ENCODE measurements at places on chromosomes 5 and 9.

DNA sequence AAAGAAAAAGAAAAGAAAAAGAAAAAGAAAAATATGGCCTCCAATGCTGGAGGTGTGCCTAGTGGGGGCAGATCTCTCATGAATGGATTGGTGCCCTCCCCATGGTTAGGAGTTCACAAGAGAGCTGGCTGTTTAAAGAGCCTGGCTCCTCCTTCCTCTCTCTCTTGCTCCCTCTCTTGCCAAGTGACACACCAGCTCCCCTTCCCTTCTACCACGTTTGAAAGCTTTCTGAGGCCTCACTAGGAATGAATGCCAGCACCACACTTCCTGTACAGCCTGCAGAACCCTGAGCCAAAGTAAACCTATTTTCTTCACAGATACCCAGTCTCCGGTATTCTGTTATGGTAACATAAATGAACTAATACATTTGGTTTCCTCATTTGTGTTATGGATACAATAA is 14.4 kb upstream of the GALNT10 start:
- H3K27me3 ChIP-seq = no peaks in the 10 kb centered on the region
- DNase-seq = no peak
- no peak overlapping the region for H3K4me3 ChIP-seq
- H3K4me1 ChIP-seq = no peaks in the 10 kb centered on the region
- H3K27ac ChIP-seq = no peak overlapping the region

DNA sequence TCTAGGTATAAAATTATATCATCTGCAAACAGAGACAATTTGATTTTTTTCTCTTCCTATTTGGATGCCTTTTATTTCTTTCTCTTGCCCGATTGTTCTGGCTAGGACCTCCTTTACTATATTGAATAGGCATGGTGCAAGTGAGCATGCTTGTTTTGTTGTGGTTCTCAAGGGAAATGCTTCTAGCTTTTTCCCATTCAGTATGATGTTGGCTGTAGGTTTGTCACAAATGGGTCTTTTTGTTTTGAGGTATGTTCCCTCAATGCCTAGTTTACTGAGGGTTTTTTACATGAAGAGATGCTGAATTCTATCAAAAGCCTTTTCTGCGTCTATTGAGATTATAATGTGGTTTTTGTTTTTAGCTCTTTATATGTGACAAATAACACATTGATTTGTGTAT is 198.2 kb upstream of the GHR start:
- no peaks in the 10 kb centered on the region for H3K27me3 ChIP-seq
- no peak overlapping the region for H3K4me3 ChIP-seq
- no peak for DNase-seq
- H3K27ac ChIP-seq = no peak overlapping the region

DNA sequence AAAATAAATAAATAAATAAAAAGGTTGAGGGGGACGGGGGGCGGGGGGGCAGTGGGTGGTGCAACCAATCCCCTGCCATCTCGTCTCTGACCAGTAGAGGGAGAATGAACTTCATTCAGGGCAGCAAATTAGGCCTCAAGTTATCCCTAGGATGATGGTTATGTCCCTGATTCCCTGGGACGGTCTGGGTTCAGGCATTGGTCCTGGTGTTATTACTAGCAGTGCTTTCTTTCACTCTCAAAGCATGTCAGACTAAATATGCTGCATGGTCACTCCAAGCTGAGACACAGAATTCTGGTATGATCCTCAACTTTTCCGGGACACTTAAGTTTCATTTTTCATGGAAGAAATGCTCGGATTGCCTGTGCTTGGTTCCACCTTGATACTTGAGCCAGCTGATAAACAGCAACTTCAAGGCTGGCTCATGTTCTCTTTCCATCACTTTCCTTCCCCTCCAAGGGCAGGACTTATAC is 59.4 kb downstream of the DAP start:
- H3K27me3 ChIP-seq = no peaks in the 10 kb centered on the region
- H3K4me1 ChIP-seq = peaks cover 7% of the 10 kb centered on the region
- H3K36me3 ChIP-seq = no peaks in the 10 kb centered on the region
- no peak for DNase-seq
- H3K27ac ChIP-seq = no peak overlapping the region

- H3K27ac ChIP-seq = no peak overlapping the region
- H3K27me3 ChIP-seq = no peaks in the 10 kb centered on the region
- H3K4me3 ChIP-seq = no peak overlapping the region
- H3K4me1 ChIP-seq = no peaks in the 10 kb centered on the region
- no peak for DNase-seq
Measured at GRCh38 chr5:84729326-84729725, 344.6 kb upstream of the EDIL3 start.

GRCh38 chr9:22240619-22241018 is 206.0 kb upstream of the DMRTA1 start:
- no peak overlapping the region for H3K4me3 ChIP-seq
- no peak for DNase-seq

DNA sequence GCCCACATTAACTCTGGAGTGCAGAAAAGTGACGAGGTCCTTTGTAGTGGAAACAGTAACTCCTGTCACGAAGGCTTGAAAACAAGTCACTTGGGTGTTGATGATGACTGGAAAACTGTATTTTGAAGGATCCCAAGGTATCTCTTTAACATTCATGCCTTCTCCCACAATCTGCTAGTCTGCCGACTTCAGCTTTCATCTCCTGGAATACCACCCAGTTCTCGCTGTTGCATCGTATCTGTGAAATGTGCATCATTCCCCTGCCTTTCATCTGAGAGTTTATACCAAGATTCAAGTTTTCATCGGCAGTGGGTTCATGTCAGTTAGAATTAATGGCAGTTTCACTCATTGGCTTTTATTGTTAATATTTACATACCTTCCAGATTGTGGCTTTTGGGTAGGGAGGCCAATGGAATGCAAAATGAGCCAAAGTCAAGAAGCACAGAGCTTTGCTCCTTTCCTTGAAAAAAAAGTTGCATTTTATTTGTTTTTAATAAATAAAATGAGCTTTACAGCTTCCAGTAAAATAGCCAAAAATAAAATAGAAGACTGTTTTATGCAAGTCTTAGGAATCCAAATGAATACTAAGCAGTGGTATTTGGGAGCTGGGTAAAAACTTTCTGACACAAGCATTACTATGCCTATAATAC is 575.2 kb upstream of the WWC1 start:
- no peaks in the 10 kb centered on the region for H3K4me1 ChIP-seq
- no peak for DNase-seq
- H3K36me3 ChIP-seq = no peaks in the 10 kb centered on the region

- DNase-seq = no peak
- H3K27ac ChIP-seq = no peak overlapping the region
- H3K27me3 ChIP-seq = no peaks in the 10 kb centered on the region
- no peaks in the 10 kb centered on the region for H3K36me3 ChIP-seq
- H3K4me3 ChIP-seq = no peak overlapping the region
Measured at GRCh38 chr5:179183481-179183880, 123.3 kb downstream of the ZNF354C start.

GRCh38 chr9:7976856-7977255 is 177.3 kb upstream of the DMAC1 start:
- no peak overlapping the region for H3K4me3 ChIP-seq
- no peaks in the 10 kb centered on the region for H3K4me1 ChIP-seq
- H3K27ac ChIP-seq = no peak overlapping the region

DNA sequence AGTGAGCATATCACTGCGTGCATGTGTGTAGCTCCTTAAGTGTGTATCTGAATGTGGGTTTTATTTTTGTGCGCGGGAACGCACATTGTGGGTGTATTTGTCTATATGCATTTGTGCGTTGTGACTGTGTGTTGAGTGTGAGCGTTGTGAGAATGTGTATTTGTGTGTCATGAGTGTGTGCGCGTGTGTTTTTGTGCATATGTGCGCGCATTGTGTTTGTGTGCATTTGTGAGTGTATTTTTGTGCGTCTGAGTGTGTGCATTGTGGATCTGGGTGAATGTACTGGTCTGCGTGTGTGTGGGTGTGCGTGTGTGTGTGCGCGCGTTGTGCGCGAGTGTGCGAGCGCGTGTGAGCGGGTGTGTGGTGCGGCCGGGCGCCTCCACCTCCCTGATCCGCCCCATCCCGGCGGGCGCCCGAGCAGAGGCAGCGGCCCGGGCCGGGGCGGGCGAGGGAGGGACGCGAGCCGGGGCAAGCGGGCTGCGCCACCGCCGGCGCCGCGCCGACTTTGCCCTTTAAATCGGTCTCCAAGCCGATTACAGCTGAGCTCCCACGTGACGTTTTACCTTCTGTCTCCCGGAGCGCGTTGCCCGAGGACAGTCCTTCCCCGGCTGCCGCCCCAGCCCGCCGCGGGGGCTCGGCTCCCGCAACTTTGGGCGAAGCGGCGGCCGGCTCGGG is at the start of gene RASGRF2:
Gene RASGRF2 (plus strand): TSS at position 596 of the 675 bp plus-strand sequence. CDS start 376 bp downstream, outside the sequence.
- H3K27ac ChIP-seq = no peak within 1 kb of the TSS
- DNase-seq = peak; percentile 72
- peaks cover 25% of the 10 kb centered on the region for H3K27me3 ChIP-seq

Measured in H1 (cell line).